ENCODE measurements at places on chromosomes 13 and 19.

GRCh38 chr19:18856385-18857126, 24.8 kb downstream of the UPF1 start:
- no peak for DNase-seq

DNA sequence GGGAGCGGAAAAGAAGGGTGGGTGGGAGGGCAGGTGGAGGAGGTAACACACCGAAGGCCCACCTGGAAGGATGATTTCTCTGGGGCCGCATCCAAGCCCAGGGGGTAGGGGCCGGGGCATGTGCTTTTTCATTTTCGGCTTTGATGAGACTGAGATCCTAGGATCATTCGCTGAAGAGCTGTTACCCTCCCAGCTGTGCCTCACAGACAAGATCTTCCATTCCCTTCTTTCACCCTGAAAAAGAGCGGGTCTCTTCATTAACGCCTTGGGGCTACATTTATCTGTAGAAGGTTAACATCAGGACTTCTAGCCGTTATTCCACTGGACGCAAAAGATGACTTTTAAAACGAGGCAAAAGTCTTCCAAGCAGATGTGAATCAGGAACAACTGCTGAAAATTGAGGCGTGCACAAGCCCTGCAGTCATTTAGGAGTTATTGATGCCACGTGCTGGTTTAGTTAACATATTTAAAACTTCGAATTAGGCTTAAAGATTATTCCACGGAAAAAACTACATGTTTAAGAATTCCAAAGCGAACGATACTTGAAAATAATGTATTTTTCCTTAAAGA, 1.1 kb downstream of the LMO7 start:
- DNase-seq, result no peak

GRCh38 chr19:55216461-55217198, 7.3 kb upstream of the PTPRH start:
- peak; percentile 98 for DNase-seq

- no peak for DNase-seq
These were observed 77.1 kb downstream of the GNG7 start for GRCh38 chr19:2625434-2625833.

- no peak for DNase-seq
These were observed 219.1 kb downstream of the LMO7 start for GRCh38 chr13:75855216-75855615.

DNA sequence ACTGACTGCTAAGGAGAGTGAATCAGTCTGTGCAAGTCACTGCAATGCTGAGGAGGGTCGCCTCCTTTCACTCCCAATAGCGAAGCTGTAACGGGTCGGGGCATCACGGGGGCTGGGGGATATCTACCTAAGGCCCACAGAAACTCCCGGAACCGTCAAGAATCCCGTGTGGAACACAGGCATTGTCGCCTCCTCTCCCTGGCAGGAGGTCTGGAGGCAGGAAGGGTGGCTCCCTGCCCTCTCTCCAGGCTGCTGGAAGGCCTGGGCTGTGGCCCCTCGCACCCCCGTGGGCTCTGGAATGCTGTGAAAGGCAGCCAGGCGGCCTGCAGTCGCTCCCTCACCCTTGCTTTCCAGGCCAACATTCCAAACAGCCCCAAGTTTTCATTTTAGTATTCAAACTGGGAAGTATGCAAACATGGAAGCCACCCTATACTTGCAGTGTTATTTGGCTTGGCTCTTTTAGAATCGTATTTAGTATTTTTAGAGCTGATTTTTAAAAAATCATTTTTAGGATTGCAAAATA, 109.4 kb downstream of the CRYL1 start:
- DNase-seq, result no peak

DNA sequence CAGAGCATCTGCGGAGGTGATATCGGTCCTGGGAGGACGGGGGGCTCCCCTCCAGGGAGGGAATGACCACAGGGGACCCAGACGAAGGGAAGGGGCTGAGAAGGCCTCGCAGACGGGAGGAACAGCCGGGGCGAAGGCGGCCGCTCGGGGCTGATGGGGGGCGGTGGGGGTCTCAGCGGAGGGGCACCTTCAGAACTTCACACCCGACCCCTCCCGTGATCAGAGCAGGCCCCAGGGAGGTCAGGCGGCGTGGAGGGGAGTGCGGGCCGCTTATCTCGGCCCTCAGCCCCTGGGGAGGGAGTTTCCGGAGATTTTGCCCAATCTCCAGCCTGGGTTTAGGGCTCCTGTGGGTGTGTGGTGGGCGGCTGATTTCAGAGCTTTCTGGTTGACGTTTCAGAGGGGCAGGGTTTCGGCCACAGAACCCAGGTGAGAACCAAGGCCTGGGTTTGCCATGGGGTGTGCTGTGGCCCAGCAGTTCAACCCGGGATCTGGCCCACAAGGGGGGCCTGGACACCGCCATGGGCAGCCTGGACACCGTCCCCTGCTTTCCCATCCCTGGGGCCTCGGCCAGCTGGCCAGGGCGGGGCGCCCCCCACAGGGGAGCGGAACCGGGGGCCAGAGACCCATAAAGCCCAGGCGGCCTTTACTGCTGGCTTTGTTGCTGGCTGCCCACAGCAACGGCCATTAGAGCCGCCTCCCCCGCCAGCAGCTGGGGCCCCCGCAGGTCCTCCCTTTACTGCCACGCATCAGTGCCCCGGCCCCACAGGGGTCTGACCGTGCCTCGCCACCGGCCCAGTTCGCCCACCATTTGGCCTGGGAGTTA, 29.0 kb downstream of the ARID3A start:
- DNase-seq, result no peak

GRCh38 chr13:109509154-109509900, 277.1 kb downstream of the IRS2 start:
- DNase-seq, result peak; percentile 55

DNA sequence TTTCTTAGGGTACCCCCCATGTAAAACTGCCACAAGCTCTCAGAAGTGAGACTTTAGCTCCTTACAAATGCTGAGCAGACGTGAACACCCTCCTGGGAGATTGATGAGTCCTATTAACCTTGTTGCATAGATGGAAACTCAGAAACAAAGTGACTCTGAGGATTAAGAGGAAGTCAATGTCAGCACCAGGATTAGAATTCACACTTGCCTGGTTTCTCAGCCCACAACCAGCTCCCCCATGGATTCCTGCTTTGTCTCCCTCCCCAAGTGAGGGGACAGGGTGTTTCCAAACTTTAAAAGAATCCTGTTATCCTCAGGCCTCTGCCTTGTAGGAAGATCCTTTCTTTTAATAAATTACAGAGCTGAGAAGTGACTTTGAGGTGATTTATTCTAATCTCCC, 324.4 kb downstream of the NDFIP2 start:
- no peak for DNase-seq

- DNase-seq, result no peak
These were observed 599 bp downstream of the OLFM2 start for GRCh38 chr19:9935506-9936325.

DNA sequence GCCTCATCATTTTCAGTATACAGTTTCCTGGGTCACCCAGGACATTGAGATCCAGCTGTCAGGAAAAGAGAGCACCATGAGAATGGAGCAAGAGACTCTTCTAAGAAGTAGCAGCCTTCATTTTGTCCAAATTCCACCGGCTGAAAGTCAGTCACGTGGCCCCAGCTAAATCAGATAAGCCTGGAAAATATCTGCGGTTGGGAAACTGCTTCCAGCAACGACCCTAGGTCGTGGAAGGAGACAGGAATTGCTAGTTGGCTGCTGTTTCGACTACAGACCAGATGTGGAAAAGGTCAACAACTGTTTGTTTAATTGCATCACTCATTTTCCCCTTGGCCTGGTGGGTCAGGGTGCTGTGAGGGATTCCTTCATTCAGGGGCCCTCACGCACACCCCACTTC, 107.0 kb downstream of the ZNF536 start:
- peak; percentile 47 for DNase-seq

GRCh38 chr19:1521636-1522035, 2.2 kb upstream of the PLK5 start:
- no peak for DNase-seq

DNA sequence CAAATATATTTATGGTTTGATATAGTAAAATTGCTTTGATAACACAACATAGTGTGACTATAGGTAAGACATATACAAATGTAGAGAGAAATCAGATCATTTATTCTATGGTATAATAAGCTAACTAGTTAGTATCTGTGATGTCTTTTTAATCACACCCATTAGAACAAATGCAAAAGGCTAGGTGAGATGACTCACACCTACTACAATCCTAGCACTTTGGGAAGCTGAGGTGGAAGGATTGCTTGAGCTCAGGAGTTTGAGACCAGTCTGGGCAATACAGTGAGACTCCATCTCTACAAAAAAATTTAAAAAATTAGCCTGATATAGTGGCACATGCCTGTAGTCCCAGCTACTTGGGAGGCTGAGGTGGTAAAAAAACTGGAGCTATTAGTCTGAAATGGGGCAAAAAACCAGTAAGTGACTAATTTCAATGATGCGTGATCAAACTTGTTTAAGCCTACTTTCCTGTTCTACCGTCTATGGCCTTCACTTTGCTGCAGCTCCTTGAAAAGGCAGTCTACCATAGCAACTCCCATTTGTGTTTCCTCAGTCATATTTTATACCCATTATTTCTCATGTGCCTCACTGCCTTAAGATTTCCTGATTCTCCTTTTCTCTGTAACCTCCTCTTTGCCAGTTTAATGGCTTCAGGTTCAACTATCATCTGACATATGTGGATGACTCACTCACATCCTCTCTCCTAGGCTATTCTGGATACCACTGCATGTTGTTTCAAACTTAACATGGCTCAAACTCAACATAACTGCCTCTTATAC, 12.5 kb downstream of the ALG5 start:
- DNase-seq, result no peak

DNA sequence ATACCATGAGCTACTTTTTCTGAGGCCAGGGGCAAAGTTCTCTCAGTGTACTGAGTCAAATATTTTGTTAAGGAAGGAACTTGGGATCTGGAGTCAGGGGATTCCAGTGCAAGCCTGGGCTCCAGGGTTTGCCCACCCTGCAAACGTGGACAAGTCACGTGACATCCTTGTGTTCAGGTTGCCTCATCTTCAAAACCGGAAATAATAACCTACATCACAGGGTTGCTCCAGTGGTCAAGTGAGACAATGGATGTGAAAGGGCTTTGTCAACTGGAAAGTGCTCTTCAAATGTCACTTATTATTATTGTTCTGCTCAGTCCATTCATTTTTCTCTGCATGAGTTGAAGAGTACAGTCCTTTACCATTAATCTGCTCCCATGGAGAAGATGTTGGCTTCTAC, 414.9 kb downstream of the COG6 start:
- DNase-seq, result no peak

GRCh38 chr13:94382517-94382916, 97.0 kb downstream of the DCT start:
- DNase-seq, result no peak

DNA sequence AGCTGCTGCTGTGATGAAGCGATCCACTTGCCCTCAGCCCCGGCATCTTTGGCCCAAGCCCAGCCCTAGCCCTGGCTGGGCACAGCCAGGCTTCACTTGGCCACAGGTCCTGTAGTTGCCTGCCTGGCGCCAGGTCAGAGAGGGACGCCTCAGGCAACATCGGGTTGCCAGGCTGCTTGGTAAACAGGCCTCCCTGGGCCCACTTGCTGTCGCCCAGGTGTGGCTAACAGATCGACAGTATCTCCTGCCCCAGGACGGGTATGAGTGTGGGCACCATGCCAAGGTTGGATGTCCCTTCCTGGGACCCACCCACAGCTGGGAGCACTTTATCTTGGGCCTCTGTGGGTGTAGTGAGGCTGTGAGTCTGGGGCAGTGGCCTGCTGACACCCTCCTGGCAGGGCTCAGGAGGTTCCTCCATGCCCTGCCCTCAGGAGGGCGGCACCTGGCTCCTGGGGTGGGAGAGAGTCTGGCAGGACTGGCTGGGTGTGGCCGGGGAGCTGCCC, 27.8 kb downstream of the CARM1 start:
- DNase-seq, result no peak

GRCh38 chr13:80382576-80382975, 41.6 kb upstream of the SPRY2 start:
- no peak for DNase-seq

DNA sequence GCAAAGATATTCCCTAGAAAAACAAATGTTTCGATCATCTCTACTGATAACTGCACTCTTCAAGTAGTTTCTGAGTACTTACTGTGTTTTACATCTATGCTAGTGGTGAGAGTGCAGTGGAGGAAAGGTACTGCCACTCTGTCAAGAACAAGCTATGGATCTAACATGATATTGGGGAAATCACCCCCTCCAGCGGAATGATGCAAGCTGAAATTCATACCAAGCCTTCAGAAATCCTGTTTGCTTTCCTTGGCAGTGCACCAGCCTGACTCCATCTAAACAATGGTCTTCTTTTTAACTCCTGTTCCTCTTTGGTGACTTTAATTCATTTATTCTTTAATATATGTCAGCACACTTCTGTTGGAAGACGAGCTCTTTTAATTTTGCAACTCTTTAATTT, 238.0 kb downstream of the PCDH9 start:
- no peak for DNase-seq

GRCh38 chr19:3949997-3950859, 17.4 kb downstream of the NMRK2 start:
- DNase-seq, result no peak

GRCh38 chr13:36130552-36131221, 495 bp downstream of the DCLK1 start:
- DNase-seq, result no peak

GRCh38 chr13:88919970-88920628, 1248.9 kb downstream of the SLITRK5 start:
- DNase-seq, result no peak

DNA sequence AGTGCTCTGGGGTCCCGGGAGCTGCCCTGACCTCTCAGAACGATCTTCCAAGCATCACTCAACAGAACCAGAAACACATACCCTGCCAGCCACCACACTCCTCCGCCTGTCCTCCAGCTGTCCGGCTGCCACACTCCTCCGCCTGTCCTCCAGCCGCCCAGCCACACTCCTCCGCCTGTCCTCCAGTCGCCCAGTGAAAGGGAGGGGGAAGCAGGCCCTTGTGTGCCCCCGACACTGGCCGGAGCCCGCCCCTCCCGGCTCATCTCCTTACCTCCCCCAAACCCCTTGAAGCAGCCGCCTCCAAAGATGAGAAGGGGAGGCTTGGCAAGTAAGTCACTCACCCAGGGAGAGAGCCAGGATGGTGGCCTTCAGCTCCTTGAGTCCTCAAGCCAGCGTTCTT, 40.2 kb downstream of the STK24 start:
- DNase-seq, result no peak

DNA sequence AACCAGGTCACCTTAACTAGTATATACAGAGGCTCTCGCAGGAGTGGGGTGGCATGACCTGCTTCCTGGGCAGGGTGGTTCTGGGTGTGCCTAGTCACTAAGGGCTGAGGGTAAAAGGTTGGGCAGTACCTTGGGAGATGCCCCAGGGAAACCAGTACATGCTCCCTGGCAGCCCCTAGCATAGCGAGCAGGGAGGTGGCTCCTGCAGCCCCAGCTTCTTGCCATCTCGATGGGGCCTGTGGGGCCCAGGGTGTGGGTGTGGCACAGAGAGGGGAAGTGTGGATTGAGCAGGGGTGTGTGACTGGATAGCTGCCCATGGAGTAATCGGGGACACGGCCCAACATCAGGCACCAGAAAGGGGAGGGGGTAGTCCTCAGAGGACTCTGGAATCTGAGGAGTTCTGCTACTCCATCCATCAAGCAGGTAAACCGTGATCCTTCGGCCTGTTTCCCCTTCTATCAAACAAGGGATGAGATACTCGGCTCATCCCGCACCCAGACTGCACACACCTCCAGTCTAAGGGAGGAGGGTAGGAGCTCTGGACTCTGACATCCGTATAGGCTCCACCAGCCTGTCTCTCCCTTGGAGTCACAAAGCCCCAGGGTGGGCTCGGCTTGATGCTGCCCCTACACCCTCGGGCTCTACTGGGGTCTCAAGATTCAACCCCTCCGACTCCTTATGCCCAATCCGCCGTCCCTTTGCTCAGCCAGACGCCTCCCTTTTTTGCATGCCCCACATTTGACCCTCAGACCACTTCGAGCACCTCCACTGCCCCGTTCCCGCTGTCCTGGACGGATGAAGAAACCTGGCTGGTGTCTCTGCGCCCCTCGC, 1.1 kb downstream of the ZBTB45 start:
- DNase-seq, result no peak
